ENCODE measurements at places on chromosomes 7 and 10.

- H3K27ac ChIP-seq = no peak overlapping the region
- no peaks in the 10 kb centered on the region for H3K4me1 ChIP-seq
- H3K36me3 ChIP-seq = peaks cover 7% of the 10 kb centered on the region
- no peak for DNase-seq
- H3K4me3 ChIP-seq = no peak overlapping the region
- no peaks in the 10 kb centered on the region for H3K27me3 ChIP-seq
These were observed 11.2 kb downstream of the ANKMY2 start for GRCh38 chr7:16634271-16634738.

DNA sequence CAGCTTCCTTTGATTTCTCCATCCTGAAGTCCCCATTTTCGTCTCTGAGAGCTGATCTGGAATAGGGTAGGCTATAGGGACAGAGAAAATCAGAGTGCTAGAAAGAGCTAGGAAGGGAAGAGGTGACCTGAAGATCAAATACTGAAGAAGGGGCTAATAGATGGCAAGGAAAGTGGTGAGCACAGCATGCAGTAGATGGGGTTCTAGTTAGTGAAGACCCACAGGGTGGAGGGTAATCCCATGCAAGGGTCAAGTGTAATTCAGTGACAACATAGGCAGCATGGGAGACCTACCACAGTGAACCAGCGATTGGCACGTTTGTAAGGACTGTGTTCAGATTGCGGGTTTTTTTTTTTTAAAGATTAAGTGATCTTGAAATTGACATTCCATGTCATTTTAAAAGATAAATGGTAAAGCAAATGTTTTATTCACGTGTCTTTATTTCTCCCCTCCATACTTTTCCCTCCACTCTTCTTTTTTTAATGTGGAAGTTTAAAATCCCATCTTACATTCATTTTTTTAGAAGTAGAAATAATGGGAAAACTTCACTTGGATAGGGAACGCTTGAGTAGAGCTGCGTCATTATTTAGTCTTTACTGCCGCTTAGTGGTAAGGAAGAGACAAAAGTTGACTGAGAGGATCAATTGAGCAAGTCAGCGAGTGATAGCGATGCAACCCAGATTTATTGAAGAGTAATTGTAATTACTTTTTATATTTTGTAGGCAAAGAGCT, 21.0 kb upstream of the ABI1 start:
- H3K27me3 ChIP-seq = peaks cover 24% of the 10 kb centered on the region
- no peaks in the 10 kb centered on the region for H3K36me3 ChIP-seq
- H3K27ac ChIP-seq = no peak overlapping the region
- H3K4me3 ChIP-seq = no peak overlapping the region
- no peak for DNase-seq

DNA sequence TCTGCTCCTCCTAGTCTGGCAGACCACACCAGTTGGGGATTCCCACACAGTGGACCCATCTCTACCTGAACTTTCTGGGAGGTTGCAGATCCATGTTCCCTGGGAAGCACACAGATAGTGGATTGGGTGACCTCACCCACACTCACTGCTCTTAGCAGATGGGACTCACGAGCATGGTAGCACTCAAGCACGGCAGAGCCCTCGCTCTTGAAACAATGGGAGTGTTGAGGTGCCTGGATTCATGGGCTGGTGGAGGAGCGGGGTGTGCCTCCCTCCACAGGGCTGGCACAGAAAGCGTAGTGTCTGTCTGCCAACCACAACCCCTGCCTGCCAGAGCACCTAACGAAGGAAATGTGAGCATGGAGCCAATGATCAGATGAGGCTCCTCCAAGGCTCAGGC, 568.0 kb downstream of the POM121L12 start:
- no peak for DNase-seq
- H3K4me1 ChIP-seq = no peaks in the 10 kb centered on the region
- no peaks in the 10 kb centered on the region for H3K36me3 ChIP-seq
- H3K27ac ChIP-seq = no peak overlapping the region
- H3K4me3 ChIP-seq = no peak overlapping the region
- H3K27me3 ChIP-seq = no peaks in the 10 kb centered on the region

- no peak overlapping the region for H3K4me3 ChIP-seq
- DNase-seq = no peak
- H3K4me1 ChIP-seq = no peaks in the 10 kb centered on the region
- no peaks in the 10 kb centered on the region for H3K27me3 ChIP-seq
- H3K36me3 ChIP-seq = no peaks in the 10 kb centered on the region
- no peak overlapping the region for H3K27ac ChIP-seq
These were observed 521.0 kb downstream of the SORCS1 start for GRCh38 chr10:106643473-106643872.

- no peaks in the 10 kb centered on the region for H3K36me3 ChIP-seq
- no peaks in the 10 kb centered on the region for H3K27me3 ChIP-seq
- no peak overlapping the region for H3K27ac ChIP-seq
- H3K4me1 ChIP-seq = no peaks in the 10 kb centered on the region
These were observed 22.0 kb downstream of the MBL2 start for GRCh38 chr10:52750629-52751028.

DNA sequence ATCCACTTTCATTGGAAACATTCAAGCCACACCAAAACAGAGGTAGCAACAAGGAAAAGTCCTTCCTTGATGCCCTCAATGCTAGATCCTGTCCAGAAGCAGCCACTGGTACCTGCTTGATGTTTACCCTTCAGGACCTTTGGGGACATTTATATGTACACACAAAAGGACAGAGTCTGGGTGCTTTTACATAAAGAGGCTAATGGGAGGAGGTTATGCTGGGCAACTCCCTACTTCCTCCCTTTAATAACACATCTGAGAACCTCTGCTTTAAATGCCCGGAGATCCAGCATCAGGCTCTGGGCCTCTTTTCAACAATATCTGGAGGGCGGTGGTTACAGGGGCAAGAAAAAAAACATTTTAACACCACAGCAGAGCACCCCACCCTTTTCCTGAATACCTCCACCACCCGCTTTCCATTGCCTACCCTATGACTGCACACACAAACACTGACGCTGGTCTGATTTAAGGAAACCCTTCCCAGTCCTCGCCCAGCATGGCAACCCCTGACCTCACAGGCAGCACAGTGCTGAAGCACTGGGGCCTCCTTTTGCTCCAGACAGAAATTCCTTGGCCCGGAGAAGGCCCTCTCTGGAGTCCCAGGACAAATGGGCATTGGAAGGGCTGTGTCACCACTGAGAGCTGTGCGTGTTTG, 39.3 kb upstream of the DUSP5 start:
- peaks cover 59% of the 10 kb centered on the region for H3K27me3 ChIP-seq
- no peaks in the 10 kb centered on the region for H3K36me3 ChIP-seq
- peak overlapping the region; percentile 7 for H3K27ac ChIP-seq
- H3K4me1 ChIP-seq = peaks cover 51% of the 10 kb centered on the region
- no peak for DNase-seq
- no peak overlapping the region for H3K4me3 ChIP-seq

DNA sequence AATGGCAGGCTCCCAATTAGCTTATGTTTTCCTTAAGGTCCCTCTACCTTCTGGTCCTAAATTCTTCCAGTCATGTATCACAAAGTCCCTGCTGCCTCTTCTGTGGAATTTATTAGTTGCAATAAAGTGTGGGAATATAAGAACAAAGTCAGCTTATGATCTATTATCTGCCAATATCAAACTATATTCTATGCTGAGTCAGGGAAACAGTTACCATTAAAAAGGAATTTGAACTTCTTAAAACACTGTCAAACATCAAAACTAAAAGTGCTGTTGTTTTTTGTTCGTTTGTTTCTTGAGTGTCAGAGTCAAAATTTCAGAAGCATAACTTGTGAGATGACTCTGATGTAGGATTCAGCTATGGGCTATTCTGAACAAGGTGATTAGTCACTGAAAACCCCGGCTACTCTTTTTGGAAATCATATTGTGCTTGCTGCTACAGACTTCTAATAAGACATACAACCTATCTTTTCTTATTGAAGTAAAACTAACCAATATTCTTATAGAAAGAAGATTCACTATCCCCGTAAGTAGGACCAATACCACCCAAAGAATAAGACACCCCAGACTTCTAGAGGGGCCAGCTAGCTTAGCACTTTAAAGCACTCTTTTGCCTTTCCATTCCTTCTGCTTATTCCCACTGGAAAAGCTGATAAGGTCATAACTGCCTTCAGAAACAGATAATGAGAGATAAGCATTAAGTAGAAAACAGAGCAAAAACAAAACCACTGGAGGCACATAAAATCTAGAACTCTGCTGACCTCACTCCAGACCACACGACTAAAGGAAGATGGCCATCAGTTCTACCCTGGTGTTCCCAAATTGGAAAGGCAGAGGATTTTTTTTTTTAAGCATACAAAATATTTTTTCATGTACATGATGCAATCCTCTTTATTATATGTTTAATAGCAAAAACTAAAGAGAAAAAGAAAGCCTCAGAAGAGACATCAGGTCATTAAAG, 370.6 kb downstream of the PARD3 start:
- H3K4me3 ChIP-seq = no peak overlapping the region
- H3K4me1 ChIP-seq = no peaks in the 10 kb centered on the region
- H3K36me3 ChIP-seq = no peaks in the 10 kb centered on the region
- H3K27ac ChIP-seq = no peak overlapping the region
- H3K27me3 ChIP-seq = no peaks in the 10 kb centered on the region

DNA sequence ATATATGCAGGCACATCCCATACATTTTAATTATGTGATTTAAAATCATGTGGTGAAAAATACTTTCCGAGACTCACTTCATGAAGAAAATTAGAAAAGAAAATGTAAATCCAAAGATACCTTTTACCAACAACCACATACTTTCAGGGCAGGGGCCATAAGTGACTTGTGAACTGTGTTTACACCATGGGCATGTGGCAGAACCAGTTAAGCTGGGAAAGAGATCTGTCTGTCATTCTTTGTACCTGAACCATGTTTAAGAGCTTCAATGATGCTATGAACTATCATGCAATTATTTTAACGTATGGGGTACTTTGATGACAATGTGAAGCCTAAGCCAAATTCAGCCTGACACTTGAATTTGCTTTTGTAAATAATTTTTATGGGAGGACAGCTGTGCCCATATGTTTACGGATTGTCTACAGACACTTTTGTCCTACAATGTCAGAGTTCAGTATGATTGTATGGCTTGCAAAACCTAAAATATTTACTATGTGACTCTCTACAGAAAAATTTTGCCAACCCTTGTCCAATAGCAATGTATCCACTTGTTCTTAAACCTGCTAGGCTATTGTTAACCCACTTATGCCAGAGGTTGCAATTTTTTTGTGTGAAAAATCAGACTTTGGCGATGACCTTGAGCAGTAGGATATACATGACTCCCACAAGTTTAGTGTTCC, 654.6 kb downstream of the TNS3 start:
- H3K27ac ChIP-seq = no peak overlapping the region
- no peaks in the 10 kb centered on the region for H3K4me1 ChIP-seq
- DNase-seq = no peak

DNA sequence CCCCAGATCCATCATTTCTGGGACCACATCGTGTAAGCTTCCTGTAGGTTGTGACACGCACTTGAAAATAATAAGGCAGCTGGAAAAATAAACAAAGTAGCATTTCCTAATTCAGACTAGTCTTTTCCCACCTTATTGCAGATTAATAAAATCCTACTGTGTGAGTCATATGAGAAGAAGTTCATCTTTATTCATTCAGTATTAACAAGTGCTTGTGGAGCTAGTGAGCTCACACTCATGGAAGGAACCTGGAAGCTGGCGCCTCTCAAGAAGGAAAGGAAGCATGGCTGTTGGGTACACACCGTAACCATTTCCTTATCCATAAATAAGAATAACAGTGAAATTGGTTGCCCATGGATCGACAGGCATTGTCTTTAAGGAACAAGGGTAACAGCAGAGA, 152.6 kb upstream of the PFKP start:
- no peaks in the 10 kb centered on the region for H3K36me3 ChIP-seq
- DNase-seq = no peak
- peaks cover 8% of the 10 kb centered on the region for H3K4me1 ChIP-seq
- H3K27me3 ChIP-seq = peaks cover 27% of the 10 kb centered on the region

DNA sequence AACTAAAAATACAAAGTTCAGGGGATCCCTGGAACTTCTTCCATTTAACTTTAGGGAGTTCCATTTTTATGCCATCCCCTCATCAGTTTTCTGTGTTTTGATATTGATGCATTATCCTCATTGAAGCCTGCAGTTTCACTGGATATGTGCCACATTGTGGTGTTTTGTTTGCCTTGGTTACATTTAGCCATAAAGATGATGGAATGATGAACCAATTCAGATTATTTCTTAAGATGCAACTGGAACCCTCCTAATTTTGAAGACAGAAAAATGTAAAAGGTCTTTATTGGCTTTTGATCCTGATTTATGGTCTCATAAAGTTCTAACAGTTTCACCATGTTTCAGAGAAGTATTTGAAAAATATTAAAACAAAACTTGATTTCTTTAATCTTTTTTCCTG, 314.2 kb upstream of the KLF6 start:
- H3K4me3 ChIP-seq = no peak overlapping the region
- peaks cover 8% of the 10 kb centered on the region for H3K27me3 ChIP-seq
- no peak overlapping the region for H3K27ac ChIP-seq
- no peak for DNase-seq

DNA sequence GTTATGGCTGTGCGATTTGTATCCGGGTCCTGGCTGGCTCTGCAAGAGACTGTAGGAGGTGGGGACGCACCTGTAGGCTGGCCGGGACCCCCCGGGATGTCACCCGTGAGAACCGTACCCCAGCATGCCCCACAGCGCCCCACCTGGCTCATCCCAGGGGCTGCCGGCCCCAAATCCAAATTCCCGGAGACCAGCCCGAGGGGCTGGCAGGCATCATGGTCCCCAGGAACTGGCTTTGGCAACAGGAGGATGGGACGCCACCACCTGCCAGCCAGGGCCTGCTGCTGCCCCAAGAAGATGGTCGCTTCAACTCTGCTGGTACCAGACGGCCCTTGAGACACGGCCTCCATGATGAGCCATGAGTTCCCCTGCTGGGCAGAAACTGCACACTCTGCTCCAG, 239.4 kb downstream of the ELFN1 start:
- no peak overlapping the region for H3K4me3 ChIP-seq
- no peaks in the 10 kb centered on the region for H3K27me3 ChIP-seq
- no peak for DNase-seq
- no peaks in the 10 kb centered on the region for H3K4me1 ChIP-seq
- no peak overlapping the region for H3K27ac ChIP-seq

DNA sequence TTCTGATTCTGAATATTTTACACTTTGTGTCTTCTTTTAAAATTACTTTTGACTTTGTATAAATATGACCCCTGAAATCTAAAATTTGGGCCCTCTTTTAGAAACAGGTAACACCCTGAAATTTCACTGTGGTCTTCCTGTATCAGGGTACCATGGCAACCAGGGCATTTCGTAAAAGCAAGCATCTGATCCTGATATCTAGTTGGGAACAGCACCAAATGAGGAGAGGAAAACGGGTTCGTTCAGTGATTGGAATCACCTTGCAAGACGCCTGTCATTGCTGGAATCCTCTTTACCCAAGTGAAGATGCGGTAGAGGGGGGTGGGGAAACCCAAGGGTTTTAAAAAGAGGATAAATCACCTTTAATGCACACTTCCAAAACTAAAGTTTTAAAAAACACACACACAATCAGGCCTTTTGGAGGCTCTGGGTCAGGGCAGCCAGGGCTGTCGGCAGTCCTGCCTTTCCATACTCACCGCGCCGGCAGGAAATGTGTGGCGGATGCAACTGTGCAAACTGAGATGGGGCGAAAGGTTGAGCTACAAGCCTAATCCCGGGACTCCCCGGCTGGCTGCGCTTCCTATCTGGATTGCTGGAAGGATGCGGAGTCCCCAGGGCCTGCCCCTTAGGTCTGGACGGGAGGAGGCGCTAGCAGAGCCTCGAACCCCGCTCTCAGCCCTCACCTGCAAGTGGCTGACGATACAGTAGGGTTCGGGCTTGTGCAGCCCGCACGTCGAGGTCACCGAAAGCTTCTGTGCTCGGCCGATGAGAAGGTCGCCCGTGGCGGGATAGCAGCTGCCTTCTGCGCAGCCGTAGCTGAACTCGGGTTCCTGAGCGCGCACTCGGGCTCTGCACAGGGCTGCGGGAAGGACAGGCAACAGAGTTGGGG, 1.8 kb downstream of the LAMB1 start:
- H3K27ac ChIP-seq = no peak overlapping the region
- peaks cover 75% of the 10 kb centered on the region for H3K27me3 ChIP-seq
- H3K36me3 ChIP-seq = no peaks in the 10 kb centered on the region
- DNase-seq = no peak
- peaks cover 18% of the 10 kb centered on the region for H3K4me1 ChIP-seq
